ENCODE measurements at places on chromosomes 12 and 14.

DNA sequence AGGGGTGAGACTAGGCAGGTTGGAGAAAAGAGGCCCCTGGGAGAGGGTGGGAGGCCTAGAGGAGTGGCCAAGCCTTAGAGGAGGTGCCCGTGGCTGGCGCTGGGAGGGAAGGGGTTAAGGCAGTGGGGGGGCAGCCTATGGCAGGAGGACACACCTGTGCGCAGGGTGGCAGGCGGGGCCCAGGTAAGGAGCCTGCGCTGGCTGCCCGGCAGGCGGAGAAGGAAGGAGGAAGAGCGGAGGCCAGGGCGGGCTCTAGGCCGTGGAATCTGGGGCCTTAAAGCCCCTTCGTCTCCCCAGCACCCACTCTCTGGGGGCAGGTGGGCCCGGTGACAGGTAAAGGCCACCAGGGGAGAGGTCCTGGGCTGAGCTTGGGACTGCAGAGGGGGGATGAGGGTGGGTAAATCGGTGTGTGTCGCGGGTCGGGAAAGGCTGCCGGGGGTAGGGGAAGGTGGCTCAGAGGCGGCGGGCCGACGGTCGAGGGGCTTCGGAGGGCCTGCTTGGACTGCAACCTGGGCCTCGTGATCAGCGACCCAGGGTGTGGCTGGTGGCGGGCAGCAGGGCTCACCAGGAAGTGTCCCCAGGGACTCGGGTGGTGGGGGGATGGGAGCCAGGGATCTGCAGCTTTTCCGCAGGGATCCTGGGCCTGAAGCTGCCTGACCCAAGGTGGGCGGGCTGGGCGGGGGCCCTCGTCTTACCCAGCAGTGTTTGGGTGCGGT is 7.3 kb downstream of the PHB2 start:
- no peak for DNase-seq

DNA sequence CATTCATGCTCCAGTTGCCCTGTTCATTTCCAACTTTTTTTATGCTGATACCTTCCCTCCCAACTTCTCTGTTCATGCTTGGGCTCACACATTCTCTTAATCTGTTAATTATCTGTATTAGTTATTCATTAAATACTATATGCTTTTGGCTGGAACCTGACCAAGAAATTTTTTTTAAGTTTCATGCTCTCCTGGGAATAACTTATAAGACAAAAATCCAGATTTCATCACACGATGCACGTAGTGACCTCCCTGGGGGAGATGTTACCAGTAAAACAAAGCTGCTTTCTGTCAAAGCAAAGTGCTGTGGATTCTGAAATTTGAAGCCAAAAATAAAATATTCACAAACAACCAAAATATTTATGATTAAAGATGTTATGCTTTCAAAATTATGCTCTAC is 215.0 kb upstream of the USP15 start:
- no peak for DNase-seq

- DNase-seq, result no peak
Measured at GRCh38 chr12:88763536-88764100, 183.3 kb upstream of the KITLG start.

DNA sequence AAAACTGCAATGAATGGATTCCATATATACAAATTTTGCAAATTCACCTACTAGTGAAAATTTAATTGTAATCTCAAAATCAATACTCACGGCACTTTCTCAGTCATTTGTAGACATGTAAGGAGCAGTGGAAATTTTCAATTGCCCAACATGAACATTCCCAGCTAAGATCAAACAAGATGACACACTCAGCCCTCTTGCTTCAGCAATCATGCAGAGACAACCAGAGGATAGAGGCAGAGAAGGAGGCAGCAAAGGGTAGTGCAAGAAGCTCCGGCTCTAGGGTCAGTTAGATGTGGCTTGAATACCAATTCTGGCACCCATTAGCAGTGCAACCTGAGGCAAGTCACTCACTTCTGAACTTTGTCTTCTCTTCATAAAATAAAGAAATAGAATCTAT is 91.5 kb upstream of the SLC35F4 start:
- DNase-seq, result no peak

GRCh38 chr12:20211981-20212421 is 156.3 kb upstream of the PDE3A start:
- no peak for DNase-seq

DNA sequence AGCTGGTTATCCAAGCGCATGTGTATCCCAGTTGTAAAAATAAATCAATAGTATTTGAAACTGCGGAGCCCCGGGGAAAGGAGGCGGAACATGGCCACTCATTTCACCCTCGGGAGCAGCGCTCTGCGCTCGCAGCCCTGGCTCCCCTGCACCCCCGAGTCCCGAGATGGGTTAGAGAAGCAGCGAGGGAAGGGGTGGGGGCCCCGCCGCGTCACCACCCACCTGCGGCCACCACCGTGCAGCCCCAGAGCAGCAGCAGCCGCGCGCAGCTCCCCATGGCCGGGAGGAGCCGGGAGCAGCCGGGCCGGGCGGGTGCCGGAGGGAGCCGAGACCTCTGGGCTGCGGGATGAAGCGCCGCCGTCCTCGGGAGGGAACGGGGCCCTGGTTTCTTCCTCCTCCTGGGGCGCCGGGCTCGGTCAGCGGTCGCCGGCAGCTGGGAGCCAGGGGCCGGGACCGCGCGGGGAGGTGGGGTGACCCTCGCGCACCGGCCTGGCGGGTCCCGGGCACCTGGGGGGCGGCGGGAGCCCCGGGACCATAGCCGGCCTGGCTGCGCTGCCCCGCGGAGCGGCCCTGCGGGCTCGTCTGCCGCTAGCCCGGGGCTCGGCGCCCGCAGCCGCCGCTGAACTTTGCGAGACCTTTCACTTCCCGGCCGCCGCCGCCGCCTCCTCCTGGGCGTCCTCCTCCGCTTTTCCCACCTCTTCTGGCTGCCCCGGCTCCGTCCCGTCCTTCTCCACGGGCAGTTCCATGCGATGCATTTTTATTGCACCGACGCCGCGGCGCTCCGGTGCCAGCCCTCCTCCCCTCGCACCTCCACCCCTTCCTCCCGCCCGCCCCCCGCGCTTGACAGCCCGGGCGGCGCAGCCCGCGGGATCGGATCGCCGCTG is at the start of gene NTN4:
NTN4 (minus strand) TSS at position 732 of the 884 bp plus-strand sequence; CDS start at position 277, 455 bp downstream.
- no peak for DNase-seq

DNA sequence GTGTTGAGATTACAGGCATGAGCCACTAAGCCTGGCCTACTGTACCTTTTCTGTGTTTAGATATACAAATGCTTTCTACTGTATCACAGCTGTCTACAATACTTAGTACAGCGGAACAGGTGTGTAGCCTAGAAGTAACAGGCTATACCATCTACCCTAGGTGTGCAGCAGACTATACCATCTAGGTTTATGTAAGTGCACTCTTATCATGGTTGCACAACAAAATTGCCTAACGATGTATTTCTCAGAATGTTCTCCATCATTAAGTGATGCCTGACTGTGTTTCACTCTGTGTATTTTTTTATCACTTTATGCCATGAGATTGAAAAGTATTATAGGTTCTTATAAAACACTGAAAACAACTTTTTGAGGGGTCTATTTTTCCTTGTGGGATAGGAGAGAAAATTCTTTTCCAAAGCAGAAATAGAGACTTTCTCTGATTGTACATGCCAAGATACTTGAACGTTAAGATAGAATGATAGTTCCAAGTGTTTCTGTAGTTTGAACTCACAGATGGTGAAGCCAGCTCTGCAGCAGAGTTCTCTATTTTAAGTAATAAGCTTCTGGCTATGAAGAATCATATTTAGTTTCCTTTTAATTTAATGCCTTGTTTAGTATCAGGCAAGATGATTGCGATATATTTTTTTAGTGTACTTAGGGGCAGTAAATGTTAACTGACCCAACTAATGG is 17.0 kb downstream of the TMPRSS12 start:
- no peak for DNase-seq

DNA sequence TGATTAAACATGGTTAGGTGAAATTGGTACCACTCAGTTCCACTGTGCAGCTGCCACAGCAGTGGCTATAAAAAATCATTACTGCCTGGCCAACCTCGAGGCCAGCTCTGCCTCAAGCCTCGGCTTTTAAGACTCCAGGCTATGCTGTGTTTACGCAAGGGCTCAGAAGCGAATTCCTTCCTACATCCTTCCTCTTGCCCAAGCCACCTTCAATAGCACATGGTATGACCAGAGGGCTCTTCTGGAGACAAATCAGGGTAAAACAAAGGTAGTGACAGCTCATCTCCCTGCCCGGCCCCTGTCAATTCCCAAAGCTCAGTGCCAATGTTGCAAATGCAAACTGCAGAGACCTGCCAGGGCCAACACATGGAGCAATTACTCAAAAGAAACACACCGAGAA is 31.9 kb downstream of the NUAK1 start:
- no peak for DNase-seq

DNA sequence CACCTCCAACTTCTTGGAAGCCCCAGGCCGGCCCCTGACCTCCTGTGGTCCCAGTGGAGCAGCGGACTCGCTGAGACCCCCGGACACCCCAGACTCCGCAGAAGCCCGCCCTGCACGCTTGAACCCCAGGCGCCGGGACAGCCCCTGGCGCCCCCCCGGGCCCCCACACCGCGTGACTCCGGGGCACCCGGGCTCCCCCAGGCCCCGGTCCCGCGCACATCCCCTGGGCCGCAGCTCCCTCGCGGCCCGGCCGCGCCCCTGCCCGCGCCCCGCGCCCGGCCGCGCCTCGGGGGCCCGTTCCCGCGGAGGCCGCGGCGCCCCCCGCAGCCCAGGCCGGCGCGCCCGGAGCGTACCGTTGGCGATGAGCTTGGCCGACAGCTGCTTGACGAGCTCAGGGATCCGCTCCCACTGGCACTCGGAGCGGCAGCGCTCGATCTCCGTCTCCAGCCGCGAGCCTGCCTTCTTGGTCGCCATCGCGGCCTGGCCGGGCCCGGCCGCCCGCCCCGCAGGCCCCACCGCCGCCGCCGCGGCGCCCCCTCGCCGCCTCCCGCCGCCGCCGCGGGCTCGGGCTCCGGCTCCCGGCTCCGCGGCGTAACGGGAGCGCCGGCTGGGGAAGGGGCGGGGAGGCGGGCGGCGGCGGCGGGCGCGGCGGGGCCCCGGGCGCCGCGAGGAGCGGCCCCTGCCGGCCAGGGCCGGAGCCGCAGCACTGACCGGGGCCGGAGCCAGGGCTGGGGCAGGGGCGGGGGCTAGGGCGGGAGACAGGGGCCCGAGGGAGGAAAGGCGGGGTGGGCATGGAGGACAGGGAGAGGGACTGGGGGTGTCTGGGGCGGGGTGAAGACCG is at the start of gene TTC7B:
TTC7B (minus strand) TSS at position 609 of the 841 bp plus-strand sequence; CDS start at position 474, 135 bp downstream.
- DNase-seq, result no peak
